Activated gamma-delta T cell treated with Interleukin-2 at 50 U/mL for 16 hours (primary cell): ENCODE measurements at places on chromosomes 6 and 20.

GRCh38 chr6:135941275-135942025 lies 89.9 kb downstream of the PDE7B start:
- no peak for DNase-seq

GRCh38 chr20:52190437-52191131 lies 995 bp downstream of the ZFP64 start:
- DNase-seq, result peak; percentile 18

GRCh38 chr6:70241991-70242420 lies 60.9 kb downstream of the COL9A1 start:
- no peak for DNase-seq

GRCh38 chr6:78854546-78854945 lies 12.8 kb upstream of the IRAK1BP1 start:
- DNase-seq, result no peak

DNA sequence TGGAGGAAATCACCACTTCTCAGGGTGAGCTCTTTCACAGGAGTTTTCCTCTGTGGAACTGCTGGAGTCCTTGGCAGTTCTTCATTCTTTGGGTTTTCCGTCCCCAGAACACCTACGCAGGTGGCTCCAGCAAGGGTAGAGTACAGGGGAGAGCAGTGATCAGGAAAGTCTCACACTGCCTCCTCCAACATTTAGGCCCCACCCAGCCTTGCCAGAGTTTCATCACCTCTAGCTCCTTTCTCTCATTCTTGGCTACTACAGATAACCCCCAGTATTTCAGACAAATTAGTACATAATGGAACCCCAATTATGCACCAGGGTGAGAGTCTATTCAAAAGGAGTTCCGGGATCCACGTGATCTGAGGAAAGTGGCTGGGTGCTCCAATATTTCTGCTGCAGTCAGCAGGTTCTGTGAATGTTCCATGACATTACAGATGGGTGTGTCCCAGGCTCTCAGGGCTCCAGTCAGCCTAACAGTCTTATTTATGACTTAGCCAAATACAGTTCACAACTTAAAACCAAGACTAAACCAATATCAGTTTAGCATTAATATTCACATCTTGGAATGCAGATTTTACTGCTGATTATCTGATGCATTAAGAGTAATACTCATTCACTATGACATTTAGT lies 44.6 kb downstream of the GPR63 start:
- no peak for DNase-seq

DNA sequence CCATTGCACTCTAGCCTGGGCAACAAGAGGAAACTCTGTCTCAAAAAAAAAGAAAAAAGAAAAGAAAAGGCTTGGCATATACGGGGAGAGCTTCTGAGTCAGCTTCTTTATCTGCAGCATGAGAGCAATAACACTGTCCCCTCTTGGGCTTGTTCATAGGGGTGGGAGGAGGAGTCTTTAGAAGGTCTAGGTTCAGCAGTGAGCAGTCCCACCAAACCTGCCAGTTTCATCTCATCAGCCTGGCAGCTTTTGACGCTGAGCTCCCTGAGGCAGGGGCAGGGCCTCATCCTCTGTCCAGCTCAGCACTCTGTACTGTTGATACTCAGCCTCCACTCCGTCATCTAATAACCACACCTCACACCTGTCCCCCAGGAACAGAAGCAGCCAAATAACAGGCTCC lies 5.6 kb upstream of the C6orf132 start:
- DNase-seq, result no peak
